Fibroblast of mammary gland (primary cell): ENCODE measurements at places on chromosomes 5 and 9.

DNA sequence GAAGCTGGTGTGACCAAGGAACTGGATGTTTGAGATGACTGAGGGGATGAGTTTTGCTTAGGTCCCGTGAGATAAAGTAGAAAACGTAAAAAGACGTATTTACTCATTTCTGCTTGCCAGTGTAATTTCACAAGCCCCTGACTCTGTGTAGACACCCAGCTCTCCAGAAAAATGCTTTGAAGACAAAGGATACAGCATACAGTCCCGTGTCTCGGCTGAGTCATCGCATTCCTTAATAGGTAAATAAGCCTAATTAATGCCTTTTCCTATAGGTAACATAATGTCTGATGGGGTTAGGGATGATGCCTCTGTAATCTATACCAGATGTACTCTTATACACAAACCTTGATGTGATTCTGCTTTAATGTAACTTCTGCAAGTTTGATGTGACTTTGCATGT lies 20.2 kb downstream of the S100Z start:
- no peak for DNase-seq

DNA sequence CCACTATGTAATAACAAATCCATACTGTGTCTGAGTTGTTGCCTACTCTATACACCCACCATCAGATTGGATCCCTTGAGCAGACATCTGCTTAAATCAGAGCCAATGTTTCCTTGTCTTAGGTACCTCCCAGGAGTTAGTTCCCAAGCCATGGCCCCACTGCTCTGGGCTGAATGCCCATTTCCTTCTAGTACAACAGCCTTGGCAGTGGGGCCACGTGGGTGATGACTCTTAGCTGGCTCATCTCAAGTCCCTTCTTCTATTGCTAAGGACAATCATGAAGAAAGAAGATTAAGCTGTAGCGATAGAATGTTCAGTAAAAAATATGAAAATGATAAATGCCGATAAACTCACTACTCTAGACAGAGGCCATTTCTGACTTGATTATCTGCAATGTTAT lies 16.6 kb downstream of the PTGR1 start:
- DNase-seq: peak; percentile 87

- no peak for DNase-seq
Observed at GRCh38 chr5:37478121-37478894, 99.2 kb downstream of the WDR70 start.

DNA sequence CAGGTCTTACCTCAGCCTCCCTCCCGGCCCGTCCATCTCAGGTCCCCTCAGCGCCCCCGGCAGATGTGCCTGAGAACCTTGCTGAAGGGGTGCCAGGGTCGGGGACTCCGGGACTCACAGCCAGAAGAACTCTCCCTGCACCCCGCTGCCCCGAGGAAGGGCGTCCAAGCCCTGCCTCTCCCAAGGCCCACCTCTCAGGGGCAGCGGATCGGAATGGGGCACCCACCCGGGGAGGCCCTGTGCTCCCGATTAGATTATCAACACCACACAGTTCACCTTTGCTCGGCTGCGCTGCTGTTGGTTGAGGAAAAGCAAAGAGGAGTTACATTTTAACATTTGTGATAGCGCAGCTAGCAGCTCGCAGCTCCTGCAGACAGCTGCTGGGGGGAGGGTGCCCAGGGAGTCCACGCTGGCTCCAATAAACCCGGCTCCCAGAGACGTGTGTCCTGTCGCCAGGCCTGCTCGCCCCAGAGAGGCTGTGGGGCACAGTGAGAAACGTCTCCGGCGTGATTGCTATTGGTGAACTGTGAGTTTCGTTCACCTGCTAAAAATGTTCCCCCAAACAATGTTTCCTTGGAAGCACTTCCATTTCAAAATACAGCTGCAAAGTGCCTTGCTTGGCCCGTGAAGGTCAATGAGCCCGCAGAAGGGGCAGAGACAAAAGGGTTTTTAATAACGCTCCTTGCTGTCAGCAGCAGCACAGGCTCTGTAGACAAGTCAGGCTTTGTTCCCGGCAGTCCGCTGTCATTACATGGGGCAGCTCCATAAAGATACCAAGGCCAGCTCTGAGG lies 18.6 kb upstream of the SLC6A19 start:
- no peak for DNase-seq

- peak; percentile 88 for DNase-seq
Observed at GRCh38 chr5:157540707-157541446, 34.7 kb downstream of the ADAM19 start.

DNA sequence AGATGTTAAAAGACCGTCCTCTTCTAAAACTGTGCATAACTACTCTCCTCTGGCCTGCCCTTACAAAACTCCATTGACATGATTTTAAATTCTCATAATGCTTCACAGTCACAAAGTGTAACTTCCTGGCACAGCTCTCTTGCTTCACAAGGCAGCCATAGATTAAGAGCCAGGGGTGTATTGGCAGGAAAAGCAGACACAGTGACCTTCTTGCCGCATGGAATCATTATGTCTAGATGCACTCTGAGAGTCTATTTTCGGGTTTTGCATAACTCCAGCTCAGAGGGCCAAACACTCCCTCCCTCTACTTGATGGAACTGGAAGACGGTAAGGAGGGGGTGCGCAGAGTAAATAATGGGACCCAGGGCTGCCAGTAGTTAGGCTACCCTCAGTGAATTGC lies 110.1 kb downstream of the MARCHF3 start:
- peak; percentile 51 for DNase-seq

GRCh38 chr5:52822437-52822836 lies 34.7 kb downstream of the ITGA1 start:
- DNase-seq: peak; percentile 59

DNA sequence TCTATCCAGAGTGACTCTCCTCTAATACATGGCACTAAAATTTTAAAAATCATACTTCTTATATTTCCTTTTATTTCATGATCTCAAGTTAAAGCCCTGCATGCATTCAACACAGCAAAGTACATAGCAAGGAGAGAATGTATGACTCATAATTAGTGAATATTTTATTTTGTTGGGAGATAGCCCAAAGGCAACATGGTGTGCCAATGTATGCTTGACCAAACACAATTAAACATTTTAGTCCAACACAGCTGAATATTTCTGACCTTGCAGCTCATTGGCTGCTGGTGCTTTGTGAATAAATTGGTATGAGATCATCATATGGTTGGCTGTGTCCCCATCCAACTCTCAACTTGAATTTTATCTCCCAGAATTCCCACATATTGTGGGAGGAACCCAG lies 103.5 kb downstream of the NPR3 start:
- peak; percentile 87 for DNase-seq

GRCh38 chr9:3516667-3517330 lies 9.0 kb downstream of the RFX3 start:
- DNase-seq: no peak

DNA sequence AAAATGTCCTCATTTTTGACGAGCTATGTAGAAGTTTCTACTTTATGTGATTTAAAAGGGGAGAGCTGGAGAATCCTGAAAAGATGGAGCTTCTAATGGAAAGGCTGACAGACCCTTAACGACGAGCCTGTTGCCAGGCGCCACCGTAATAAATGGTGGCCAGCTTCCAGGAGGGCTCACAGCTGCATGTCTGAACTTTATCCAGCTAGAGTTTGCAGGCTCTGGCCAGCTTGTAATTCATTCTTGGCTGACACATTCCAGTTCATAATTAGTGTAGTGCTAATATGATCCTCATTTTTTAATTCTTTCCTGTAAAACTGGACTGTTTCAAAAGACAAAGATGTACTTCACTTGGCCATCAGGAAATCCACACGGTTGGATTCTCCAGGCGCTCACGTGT lies 246.7 kb downstream of the GAS1 start:
- peak; percentile 50 for DNase-seq
